ENCODE measurements at places on chromosomes 2 and 18. TPM values are rescaled to one million over a fixed set of nuclear protein-coding genes. Genes with fewer than 3 reads are reported as not detected.
A peak's percentile ranks its signal among the peaks of the same experiment; 100 is the strongest.

DNA sequence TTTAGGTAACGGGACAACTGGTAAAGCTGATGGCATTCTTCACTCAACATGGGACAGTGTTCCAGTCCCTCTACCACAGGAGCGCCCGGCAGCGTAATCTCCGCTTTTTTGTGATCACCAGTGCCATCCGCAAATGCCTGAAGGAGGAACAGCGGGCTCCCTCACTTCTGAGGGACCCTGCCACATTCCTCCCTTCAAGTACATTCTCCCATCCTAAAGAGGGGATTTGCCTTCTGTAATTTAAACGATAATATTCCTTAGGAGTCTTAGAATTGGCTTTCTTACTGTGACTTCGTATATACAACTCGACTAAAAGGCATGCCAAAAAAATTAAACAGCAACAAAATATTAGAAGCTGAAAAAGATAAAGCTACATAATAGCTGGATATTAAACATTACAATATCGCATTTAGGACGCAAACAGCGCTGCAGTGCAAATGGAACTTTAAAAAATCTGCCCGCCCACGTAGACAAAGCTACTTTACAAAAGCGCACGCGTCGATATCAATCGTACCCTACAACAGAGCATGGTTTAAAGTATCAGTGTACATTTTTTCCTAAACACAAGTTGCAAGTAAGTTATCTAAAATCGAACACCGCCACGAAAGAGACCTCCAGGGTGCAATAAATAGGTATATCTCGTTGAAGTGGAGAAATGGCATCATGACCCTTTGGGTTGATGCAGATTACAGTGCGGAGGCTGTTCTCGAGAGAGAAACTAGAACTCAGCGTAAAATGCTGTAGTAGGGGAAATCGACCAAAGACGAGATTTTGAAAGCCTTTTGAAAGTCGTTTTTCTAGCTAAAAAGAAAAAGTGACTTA, 2.3 kb upstream of the VSNL1 start:
- DNase-seq, result peak; percentile 39

GRCh38 chr2:173414823-173415322, 60.2 kb downstream of the CDCA7 start:
- no peak for DNase-seq

INHBB gene
- 37.4 TPM for total RNA-seq

DNA sequence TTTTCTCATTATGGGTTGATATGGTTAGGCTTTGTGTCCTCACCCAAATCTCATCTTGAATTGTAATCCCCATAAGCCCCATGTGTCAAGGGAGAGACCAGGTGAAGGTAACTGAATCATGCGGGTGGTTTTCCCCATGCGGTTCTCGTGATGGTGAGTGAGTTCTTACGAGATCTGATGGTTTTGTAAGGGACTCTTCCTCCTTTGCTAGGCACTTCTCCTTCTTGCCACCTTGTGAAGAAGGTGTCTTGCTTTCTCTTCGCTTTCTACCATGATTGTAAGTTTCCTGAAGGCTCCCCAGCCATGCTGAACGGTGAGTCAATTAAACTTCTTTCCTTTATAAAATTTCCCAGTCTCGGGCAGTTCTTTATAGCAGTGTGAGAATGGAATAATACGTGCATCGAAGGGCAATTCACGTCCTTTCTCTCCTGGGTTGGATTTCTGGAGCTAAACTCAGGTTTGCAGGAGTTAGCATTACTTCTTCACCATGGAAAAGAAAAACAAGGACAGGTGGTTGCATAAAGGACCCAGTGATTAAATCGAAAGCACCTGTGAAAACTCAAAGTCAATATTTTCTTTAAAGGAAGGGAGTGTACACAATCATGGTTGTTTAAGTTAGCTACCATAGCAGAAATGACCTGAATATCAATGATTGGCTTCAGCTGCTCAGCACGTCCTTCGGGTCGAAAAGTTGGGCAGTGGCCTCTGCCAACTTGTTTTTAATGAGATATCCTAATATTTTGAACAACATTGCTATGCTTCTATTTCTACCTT, 54.1 kb downstream of the CDC42EP3 start:
- no peak for DNase-seq

DNA sequence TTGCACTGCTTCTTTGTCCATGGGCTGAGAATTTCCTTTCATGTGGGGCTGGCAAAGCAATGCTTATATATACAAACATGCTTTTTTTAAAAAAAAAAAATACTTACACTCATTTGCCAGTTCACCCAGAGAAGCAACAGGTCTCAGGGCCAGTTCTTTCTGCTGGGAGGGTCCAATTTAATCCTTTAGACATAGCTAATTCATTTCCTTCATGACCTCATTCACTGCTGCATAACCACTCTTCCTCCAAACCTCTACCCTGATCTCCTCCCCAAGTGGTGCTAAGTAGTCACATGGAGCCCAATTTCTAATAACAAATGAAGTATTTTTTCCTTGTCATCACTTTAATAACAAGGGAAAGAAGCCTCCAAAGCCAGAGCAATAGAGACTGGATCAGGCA, 17.1 kb upstream of the TMEM178A start:
- no peak for DNase-seq

GRCh38 chr2:17610521-17610920, 70.0 kb downstream of the VSNL1 start:
- no peak for DNase-seq

DNA sequence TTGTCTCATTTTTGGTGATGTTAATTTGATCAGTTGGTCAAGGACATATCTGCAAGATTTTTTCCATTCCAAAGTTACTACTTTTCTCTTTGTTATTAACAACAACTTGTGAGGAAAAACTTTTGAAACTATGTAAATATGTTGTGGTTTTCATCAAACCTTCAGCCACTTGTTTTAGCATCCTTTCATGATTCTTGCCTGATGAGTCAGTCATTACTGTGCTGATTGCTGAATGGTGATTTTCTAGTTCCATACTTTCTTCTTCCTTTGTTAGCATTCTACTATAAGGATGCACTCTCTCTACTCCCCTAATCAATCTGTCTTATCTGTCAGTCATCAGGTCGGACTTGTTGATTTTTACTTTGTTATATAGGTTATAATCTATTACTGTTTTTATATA, 10.9 kb downstream of the TMEM87B start:
- no peak for DNase-seq

NOSTRIN gene
- total RNA-seq, result 36.2 TPM

All from sciatic nerve (tissue), 2 donors.